ENCODE measurements at places on chromosomes 12 and 14.
A peak's percentile ranks its signal among the peaks of the same experiment; 100 is the strongest.

DNA sequence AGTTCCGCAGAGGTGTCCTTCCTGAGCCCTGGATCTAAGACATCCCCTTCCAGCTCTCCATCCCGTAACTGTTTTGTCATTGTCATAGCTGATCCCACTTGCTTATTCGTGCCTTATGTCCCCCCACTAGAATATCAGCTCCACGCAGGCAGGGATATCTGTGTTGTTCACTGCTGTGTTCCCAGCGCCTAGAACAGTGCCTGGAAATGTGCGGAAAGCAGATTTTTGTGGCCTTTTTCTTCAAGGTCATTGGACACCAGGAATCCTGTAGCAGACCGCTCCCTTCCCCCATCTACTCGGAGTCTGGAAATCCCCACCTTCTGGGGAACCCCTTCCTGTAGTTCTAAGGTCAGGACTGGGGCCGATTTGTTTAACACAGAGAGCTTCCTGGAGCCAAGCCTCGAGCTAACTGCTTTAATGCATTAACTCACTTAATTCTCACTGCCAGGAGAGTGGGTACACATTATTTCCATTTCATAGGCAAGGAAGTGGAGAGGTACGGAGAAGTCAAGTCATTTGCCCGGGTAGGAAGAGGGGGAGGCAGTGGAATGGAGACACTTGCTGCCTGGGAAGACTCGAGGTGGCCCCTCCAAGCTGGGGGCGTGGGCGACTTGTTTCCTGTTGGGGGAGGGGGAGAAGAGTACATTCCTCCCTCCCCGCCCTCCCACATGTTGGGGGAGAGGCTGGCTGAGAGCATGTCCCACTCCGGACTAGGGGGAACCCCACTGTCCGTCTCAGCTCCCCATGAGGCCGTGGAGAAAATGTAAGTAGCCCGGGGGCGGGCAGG lies 1.2 kb upstream of the SH2B3 start:
- no peak for DNase-seq

- no peak for DNase-seq
These were observed 66.4 kb downstream of the TESC start for GRCh38 chr12:117032593-117033381.

DNA sequence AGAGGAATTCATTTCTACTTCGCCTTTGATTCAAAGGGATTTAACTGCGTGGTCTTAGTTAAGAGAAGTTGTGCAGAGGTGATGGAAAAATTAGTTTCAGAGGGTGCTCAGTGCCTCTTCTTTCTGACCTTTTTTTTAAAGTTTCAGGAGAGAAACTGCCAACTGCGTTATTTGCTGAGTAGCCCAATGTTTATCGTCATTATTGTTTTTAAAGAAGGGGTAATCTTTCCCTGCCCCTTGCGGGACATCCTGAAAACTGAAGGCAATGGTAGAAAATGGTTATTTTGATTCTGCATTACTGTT lies 11.0 kb downstream of the OTX2 start:
- no peak for DNase-seq

DNA sequence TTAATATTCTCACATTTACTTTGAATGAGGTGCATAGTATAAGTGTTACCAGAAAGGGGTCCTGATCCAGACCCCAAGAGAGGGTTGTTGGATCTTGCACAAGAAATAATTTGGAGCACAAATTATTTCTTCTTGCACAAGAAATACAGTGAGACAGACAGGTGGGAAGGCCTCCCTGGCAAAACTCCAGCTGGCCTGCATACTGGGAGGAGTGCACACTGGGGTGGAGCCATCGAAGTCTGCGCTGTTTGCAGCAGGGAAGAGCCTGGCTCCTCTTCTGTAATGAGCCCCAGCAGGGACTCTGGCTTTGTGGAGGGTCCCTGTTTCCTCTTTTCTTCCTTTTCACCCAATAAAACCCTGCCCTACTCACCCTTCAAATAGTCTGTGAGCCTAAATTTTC lies 141.6 kb downstream of the GLT1D1 start:
- no peak for DNase-seq

DNA sequence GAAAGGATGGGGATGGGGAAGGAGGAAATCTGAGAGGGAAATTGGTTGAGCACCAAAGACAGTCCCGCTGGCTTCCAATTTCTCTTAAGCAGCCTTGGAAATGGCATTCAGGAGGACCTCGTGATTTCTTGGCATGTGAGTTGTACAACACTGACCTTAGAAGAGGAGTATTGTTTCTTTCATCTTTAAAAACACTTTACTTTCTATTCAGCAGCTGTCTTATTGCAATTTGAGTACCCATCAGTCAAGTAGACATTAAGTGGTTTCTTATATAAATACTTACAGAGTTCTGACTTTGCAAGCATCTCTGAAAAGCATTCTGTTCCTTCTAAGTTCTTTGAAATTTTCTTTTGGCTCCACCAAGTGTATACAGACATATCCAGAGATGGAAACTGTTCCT lies 83.2 kb downstream of the LMNTD1 start:
- no peak for DNase-seq

DNA sequence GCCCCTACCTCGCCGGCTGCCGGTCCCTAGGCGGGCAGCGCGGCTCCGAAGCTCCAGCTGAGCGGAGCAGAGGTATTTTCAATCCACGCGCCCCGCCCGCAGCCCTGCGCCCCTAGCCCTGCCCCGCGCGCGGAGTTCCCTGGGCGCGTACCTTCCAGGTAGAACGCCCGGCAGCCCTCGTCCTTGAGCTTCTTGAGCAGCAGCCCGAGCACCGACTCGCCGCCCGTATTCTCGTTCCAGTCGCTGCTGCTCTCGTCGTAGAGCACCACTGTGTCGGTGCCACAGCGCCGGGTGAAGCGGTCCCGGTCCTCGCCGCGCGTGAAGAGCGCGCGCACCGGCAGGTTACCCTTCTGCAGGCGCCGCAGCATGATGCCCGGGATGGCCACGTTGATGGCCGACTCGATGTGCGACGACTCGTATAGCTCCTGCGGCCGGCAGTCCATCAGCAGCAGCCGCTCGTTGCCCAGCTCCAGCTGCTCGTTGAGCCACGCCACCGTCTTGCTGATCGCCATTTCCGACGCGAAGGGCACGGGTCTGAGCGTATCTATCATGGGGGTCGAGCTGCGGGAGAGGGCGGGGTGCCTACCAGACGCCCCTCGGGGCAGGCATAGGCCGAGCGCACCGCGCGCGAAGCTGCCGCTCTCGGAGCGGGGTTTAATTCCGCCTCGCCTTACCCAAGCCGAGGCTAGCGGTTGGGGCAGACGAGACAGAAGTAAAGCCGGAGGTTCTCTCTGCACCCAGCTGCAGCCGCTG lies 636 bp downstream of the DUSP6 start:
- no peak for DNase-seq

DNA sequence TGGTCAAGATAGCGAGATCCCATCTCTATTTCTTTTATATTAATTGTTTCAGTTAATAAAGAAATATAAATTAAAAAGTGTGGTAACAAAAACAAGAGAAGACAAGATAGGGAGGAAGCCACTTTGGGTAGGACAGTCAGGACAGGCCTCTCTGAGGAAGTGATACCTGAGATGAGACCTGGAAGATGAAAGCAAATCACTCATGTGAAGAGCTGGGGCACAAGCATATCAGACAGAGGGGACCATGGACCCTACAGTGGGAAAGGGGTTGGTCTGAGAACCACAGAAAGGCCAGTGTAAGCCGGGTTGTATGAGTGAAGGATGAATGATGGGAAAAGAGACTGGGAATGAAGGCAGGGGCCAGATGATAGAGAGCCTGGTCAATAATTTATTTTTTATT lies 1.8 kb upstream of the MED6 start:
- no peak for DNase-seq

- DNase-seq = no peak
These were observed 1.6 kb upstream of the CDKN1B start for GRCh38 chr12:12715459-12716150.

DNA sequence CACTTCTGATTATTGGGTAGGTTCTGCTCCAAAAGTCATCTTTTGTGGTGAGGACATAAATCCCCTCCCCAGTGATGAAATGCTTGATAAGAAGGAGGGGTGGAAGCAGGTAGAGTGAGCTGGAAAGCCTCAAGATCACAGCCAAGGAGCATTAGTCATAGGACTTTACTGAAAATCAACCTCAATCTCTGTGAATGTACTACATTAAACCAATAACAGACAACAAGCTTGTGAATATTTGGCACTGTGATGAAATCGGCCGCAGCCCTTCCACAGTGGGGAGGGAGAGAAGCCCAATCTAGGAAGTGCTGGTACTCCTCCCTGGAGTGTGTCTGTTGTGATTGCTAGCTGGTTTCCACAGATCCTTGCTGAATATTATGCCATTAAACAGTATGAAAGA lies 41.2 kb upstream of the PTCSC3 start:
- no peak for DNase-seq

- DNase-seq = no peak
These were observed 81.1 kb upstream of the DIO3 start for GRCh38 chr14:101480022-101480746.

DNA sequence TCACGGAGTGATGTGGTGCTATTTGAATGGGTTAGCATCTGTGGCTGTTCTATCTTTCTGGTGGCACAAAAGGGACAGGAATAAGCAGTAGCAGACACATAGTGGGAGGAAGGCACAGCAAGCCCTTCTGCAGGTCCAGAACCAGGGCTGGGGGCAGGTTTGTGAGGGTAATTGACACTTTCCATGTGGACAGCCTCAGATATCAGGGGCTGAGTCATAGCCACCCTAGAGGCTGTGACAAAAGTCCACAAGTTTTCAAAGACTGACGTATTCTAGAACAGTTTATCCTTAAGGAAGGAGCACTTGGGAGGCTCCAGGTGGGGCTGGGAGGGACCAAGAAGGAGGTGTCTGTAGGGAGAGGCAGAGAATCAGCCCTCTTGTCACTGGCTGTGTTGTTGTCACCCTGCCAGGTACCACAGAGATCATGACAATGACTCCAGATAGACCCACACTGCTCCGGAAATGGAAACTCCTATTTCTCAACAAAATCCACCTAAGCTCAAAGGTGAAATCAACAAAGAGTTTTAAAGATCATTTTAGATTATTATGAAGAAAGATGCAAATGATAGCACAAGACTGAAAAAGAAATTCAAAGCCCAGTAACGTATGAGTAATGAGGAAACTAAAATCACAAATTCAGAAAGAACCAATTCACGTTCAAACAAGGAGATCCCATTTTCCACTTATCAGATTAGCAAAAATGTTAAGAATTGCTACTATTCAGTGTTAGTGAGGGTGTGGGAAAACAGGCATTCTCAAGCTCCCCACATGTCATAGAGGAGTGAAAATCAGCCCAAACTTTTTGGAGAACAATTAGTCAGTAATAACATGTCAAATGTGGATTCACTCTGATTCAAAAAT lies 48.3 kb downstream of the NFKBIA start:
- no peak for DNase-seq

GRCh38 chr12:109988903-109989302 lies 7.3 kb downstream of the GIT2 start:
- no peak for DNase-seq

DNA sequence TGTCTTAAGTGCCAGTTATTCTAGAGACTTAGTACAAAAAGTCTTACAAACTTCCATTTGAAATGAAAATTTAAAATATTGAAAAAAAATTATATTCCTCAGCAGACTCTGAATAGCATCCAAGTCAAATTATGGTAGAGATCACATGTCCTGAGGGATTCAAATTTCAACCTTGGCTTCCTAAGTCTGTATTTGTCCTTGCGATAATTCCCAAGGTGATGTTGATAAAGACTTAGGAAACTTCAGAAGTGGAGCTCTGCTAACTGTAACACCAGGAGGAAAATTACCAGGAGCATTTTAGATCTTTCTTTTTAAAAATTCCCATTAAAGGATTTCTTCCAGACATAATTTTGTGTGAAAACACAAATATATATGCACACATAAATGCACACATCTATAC lies 178.3 kb downstream of the IPO8 start:
- no peak for DNase-seq

- no peak for DNase-seq
These were observed 1.1 kb upstream of the RFX4 start for GRCh38 chr12:106581543-106582248.

DNA sequence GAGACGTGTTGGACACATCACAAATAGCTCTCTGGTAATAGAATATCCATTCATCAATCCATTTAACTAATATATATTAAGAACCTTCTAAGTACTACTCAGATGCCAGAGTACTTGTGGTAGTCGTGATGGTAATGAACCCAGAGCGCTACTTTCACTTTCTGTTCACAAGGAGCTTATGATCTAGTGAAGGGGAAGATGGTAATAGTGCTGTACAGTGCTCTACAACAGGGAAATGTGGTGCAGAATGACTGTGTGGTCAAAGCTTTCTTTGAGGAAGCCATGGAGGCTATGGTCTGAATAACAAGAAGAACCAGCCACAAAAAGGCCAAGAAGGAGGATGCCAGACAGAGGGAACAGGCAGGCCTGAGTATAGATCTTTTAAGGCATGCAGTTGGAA lies 212.0 kb downstream of the PTPRO start:
- DNase-seq = no peak

DNA sequence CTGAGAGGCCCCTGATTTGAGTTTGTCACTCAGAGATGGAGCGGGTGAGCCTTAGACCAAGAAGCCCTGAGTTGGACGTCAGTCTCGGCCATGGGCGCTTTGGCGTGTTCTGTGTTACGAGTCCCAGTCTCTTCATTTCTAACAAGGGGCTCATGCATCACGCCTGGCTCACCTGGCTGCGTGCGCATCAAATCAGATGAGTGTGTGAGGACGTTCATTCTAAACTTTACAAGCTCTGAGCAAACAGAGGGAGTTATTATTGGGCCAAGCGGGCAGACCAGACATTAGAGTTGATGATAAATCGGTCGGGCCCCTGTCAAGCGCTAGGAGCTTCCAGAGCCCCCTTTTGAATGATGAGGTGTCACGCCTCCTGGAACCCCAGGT lies 117.2 kb downstream of the CALM1 start:
- no peak for DNase-seq

GRCh38 chr14:96246539-96246847 lies 9.5 kb upstream of the BDKRB1 start:
- peak; percentile 95 for DNase-seq

DNA sequence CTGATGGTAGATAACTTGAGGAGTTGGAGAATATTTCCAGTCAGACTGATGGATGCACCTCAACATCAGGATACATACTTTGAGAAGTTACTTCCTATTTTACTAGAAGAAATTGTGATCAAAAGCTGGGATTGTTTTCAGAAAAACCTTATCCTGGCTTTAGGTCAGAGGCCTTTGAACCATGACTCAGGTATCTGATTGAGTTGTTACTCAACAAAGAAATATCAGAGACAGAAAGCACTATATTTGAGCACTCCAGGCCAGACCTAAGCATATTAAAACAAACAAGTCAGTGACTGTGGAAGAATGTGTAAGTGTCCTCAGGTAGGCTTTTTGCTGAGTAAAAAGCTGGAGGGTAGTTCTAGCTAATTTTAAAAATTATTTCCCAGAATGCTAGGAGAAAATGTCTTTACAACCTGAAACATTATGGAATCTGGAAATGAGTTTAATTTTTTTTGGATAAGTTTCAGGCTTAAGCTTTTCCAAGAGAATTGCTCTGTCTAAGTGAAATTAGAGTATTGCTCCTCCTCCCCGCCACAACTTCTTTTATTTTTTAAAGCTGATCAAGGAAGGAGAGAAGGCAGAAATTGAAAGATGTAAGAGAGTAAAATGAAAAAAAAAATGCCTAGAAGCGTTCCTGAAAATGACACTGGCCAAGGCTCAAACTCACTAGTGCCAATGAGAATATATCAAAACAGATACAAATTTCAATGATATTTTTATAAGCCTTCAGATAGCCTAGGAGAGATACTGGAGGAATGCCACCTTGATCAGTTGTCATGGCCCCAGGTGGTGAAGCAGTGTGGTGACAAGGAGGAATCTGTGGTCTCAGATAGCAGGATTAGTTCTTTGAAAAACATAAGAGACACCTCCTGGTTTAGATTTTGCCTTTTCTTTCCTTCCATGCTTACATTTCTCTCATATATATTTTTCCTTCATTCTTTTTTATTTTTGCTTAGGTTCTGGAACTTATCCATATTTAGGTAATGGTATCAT lies 790.3 kb downstream of the TMTC2 start:
- no peak for DNase-seq

GRCh38 chr12:13435235-13435933 lies 238.9 kb downstream of the EMP1 start:
- DNase-seq = no peak

Measured in AG09309 (cell line).